ENCODE measurements at places on chromosomes 7 and 10.

DNA sequence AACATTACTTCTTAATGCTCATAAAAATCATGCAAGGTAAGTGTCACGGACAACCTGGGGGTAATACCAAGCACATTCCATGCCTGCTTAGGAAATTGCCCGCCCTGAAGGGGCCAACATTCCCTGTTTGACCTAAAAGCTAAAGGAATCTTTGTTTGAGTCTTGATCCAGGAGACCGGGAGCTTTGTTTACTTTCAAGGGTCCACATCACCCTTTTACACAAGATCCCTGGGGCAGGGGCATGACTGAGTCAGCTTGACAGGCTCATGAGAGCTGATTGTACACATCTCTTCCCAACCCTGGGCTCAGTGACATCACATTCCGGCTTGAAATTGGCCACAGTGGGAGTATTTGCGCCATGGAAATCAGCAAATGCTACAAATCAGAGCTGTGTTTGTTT lies 248.1 kb upstream of the HABP2 start:
- DNase-seq: no peak

GRCh38 chr7:92404170-92404614 lies 43.1 kb upstream of the GATAD1 start:
- DNase-seq: no peak

GRCh38 chr7:34622771-34623250 lies 35.2 kb upstream of the NPSR1 start:
- DNase-seq: no peak

DNA sequence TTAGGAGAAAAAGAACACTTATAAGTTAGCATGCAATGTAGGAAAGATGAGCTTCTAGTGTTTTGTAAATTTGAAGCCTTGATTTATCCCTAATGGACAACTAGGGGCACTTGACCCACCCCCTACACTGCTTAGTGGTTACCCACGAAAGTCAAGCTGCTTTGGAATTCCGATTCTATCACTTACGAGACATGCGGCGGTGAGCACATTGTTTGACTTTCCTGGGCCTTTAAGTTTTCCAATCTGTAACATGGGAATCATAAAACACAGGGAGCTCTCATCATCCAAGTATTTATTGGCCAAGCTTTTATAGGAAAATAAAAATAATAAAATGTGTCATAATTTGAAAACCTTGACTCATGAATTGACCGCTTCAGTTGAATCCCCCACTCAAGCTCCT lies 78.7 kb upstream of the PDK4 start:
- DNase-seq: no peak

DNA sequence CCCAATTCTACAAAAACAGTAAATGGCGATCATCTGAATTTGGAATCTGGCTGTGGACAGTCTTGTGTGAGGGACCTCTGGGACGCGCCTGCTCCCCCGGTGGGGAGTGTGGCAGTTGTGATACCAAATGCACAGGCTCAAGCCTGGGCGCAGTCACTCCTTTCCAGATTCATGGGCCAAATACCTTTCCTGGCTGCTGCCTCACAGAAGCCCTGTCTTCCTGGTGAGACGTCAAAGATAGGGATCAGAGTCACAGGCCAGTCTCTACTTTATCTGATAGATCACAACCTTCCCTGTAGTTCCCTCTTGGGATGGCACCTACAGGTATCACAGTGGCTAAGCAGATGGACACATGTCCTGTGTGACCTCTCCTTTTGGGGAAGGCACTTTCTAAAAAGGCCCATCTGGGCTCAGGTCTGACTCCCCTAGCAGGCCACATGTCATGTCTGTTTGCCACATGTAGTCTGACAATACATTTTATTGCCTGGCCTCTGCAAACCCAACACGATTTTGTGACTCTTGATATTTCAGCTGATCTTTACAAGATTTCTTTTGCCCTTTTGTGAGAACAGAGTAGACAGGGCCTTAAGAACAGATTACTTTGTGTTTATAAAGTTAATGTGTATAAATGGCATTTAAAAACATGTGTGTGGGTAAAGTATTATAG lies 150.1 kb downstream of the SNX10 start:
- no peak for DNase-seq

DNA sequence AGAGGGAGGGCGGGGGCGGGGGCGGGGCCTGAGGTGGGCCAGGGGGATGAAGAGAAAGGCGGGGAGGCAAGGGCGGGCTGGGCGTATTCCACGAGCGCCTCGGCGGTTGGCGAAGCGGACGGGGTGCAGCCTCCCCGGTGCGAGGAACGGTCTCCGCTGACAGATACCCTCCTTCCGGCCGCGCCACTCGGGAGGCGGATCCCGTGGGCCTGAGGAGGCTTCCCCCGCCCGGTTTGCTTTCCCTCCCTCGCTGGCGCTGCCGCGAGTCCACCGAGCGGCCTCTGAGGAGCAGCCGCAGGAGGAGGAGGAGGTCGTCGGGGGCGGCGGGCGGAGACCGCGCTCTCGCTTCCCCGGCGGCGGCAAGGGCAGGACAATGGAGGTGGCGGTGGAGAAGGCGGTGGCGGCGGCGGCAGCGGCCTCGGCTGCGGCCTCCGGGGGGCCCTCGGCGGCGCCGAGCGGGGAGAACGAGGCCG lies at the start of gene TRIM24:
TSS of gene TRIM24 (plus strand) at position 84 of the 473 bp plus-strand sequence. CDS start at position 374, 290 bp downstream.
- DNase-seq: no peak

Data from posterior cingulate gyrus (tissue), 11 donors.